ENCODE measurements at places on chromosomes 6 and 20.
A peak's percentile ranks its signal among the peaks of the same experiment; 100 is the strongest.

DNA sequence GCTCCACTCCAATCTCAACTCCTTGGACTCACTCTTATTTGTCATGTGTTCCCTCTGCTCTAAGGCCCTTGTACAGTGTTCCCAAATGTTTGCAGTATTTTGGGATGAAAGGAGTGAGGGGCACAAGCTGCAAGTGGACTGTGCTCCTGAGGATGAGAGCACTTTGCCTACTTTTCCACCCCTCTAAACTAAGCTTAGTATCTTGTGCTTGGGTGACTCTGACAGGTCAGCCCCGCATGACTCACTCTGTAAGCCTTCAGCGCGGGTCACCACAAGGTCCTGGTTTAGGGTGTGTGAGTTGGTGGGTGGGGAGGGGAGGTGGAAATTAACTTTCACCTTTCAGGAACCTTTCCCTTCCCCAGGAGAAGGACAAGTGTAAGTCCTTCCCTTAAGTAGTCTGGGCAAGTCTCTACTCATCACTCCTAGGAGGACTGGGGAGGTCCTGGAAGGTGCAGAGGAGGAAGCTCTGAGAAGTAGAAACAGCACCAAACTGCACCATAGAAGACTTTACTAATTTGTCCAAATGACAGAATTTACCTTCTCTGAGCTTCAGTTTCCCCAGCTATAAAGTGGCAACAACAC is 68.8 kb upstream of the EPB41L1 start:
- DNase-seq = no peak

DNA sequence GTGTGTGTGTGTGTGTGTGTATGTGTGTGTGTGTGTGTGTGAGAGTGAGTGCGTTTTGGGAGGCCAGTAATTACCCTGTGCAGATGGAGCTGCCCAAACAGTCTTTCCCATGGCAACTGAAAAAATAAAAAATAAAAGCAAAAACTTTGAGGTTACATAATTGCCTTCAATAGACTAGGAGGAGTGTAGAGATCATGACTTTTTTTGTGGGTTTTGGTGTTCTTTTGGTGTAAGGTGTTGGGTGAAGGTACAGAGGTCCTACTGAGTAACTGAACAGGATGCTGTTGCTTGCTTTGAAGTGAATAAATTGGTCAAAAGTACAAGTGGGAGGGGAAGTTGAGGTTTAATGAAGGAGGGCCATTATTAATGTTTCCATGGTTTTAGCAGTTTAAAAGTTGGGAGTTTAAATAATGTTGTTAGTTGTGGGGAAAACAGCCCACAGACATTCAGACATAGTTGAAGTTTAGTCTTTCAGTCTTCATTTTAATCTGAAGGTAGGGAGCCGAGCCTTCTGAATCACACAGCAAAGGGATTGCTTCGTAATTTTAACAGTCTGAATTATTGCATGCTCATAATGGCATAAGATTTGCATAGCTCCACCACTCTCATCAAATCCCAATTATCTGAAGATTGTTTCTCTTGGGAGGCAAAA is 251.4 kb downstream of the PRL start:
- no peak for DNase-seq

GRCh38 chr6:41413250-41413649 is 77.8 kb downstream of the NCR2 start:
- DNase-seq = no peak

DNA sequence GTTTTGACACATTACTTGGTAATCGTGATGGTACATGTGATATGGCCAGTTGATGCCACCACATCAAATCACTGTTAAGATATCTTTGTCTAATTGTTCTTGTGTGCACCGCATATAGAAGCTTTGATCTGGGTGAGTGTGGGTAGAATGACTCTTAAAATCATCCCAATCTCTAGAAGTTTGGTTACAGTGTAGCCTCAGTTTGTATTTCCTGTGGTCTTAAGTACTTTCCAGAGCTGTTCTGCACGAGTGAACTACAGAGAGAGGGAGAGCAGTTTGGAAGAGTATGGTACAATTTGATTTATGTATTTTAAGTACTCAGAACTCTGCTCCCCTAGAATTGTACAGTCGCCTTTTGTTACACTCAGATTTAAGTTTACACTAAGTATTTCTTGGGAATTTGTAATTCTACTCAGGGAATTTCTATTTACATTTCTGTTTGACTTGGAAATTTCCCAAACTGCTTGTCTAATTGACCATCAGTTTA is 37.5 kb downstream of the SNX9 start:
- DNase-seq = peak; percentile 71

- DNase-seq = peak; percentile 44
These were observed 117.5 kb upstream of the CEP85L start for GRCh38 chr6:118768904-118769325.

DNA sequence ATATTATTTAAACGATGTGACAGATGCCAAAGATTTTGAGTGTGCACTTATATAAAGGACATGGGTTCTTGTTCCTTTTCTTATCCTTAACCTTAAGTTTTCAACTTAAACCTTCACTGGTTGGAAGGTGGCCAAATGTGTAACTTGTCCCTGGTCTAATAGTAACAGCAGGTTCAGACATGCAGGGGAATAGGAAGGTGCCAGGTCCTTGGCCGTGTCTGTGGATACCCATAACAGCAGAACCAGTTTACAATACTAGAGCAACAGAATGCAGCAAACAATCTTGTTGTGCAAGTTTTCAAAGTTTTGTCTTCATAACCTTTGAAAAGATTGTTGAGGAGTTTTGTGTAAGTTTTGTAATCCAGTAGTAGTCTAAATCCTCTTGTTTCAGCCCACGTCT is 4.4 kb downstream of the MYB start:
- DNase-seq = no peak

DNA sequence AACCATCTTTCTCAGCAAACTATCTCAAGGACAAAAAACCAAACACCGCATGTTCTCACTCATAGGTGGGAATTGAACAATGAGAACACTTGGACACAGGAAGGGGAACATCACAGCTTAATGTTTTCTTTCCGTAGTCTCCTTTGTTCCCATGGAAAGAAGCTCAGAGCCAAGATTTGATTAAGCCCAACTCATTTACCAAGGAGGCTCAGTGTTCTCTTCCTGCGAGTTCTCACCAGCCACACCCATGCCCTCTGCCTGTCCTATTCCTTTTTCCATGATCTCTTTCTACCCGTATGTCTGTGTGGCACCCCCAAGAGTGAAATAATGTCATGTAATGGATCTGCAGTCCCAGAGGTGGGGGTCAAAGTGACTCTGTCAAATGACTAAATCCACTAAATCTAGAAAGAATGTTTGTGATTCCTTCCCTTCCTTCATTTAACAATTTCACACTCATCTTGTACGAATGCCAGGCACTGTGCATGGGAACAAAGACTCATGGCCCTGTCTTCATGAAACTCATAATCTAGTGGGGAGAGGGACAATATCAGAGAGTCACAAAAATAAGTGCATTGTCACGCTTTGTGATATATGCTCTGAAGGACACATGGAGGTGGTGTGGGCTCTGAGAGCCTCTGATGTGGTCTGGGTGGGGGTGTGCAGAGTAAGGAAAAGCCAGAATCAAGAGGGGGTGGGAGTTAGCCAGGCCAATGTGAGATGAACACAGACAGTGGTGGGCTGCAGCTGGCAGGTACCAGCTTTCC is 292.1 kb downstream of the CDC5L start:
- peak; percentile 10 for DNase-seq

- DNase-seq = no peak
These were observed 175.5 kb downstream of the EYA2 start for GRCh38 chr20:47070176-47070575.

DNA sequence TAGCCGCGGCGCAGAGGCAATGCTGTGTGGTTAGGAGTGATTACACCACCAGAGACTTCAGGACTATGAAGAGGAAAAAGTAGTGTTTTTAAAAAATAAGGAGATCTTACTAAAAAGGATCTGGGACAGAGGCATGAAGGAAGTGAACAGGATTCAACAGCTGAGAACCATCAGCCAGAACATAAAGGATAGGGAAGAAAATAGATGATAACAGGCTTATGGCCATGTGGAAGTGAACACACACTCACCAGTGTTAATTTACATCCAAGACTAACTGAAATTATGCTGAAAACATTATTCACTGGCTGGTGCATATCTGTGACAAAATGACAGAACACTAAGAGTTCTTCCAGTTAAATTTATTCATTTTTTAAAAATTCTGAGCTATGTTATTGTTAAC is 47.5 kb upstream of the BCLAF1 start:
- no peak for DNase-seq

DNA sequence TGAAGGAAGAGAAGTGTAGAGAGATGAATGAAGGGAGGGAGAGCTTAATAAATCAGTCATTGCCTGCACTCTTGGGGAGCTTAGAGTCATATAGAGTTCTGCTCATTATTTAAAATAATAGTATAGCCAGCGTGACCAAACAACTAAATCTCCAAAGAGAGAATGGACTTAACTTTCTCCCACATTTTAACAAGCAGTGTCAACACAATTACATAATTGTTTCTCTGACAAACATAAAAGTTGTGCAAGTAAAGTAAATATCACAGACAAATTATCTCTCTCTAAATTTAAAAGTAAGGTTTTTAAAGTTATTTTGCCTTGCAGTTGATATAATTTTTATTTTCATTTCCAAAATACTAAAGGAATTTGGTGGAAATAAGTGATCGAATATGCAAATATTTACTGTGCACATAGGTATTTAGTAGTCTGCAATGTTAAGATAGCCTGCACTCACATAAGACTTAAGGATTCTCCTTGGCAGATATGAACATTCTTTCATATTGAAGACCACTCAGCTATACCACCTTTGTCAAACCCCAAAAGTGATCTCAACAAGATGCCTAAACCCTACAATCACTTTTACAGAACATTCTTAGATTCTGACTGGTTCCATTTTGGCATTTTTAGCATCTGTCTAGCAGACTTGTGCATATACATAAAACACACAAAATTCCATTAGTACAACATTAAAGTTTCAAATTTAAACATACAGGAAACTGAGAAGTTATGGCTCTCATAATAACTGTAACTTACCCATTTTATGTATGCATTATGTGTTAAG is 67.7 kb downstream of the KIF6 start:
- no peak for DNase-seq

DNA sequence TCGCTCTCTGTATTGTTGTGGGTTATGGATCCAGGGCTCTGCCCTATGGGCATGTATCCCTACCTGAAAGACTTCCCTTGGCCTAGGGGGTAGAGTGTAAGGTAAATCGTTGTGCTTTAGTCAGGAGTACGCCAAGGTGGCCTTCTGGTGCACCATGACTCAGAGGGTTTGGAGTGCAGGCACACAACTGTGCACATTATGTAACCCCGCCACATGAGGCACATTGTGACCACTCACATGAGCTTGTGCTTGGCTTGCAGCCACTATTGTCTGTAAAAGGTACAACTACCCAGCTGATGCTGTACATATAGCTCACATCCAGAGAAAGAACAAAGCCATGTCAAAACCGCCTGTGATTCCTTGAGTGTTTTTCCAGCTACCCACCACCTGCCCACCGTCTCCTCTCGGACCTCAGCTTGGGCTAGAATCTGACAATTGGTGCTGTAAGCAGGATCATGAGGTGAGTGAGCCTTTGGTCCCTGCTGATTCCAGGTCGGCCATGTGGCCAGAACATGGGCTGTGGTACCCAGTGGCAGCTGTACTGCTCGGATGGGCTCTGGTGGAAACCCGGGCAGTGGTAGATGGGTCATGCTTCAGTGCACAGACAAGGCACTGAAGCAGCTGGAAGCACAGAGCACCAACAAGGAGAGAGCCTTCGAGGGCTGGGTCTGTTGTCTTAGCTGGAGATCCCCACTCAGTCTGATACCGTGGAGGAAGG is 33.8 kb downstream of the HDDC2 start:
- DNase-seq = no peak

DNA sequence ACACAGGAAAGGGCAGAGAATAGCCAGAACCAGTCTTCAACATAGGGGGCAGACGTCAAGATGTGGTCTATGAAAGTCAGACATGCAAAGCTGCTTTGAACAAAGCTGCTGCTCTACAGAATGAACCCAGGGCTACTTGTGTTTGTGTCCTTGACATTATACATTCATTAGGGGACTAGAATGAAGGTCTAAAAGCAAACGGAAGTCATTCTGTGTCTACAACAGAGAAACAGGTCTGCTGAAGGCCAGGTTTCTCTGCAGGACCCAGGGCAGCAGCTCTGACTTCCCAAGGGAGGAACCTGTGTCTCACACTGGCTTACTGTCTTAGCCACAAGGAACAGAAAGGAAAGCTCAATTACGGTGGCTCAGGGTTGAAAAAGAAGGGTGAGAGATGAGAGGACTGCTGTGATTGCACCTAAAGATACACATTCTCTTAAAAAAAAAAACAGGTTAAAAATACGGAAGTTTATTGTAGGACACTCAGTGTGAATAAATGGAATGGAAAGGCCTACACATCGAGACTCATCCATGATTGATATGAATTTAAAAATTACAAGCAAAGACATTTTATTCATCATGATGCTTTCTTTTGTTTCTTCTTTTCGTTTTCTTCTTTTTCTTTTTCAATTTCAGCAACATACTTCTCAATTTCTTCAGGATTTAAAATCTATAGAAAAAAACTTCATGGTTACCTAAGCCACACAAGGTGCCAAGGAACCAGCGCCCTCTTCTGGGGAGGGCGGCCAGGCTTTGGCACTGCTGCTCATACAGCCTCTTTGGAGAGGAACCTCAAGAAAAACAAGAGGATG is 6.7 kb downstream of the PSMA7 start:
- peak; percentile 79 for DNase-seq

DNA sequence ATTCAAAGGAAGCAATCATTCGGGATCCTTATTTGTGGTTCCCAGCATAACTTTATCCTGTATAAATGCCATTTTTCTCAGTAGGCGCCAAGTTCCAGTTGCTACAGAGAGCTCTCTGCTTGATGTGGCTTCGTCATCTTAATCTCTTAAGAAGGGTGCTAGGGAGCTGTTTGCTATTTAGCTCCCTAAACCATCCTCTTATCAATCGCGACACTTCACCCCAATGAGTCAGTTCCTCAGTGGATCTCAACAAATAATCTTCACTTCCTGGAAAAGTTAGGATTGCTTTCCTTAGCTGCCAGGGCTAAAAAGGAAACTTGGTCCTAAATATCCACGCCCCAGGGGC is 1.3 kb upstream of the NKAIN2 start:
- DNase-seq = no peak

DNA sequence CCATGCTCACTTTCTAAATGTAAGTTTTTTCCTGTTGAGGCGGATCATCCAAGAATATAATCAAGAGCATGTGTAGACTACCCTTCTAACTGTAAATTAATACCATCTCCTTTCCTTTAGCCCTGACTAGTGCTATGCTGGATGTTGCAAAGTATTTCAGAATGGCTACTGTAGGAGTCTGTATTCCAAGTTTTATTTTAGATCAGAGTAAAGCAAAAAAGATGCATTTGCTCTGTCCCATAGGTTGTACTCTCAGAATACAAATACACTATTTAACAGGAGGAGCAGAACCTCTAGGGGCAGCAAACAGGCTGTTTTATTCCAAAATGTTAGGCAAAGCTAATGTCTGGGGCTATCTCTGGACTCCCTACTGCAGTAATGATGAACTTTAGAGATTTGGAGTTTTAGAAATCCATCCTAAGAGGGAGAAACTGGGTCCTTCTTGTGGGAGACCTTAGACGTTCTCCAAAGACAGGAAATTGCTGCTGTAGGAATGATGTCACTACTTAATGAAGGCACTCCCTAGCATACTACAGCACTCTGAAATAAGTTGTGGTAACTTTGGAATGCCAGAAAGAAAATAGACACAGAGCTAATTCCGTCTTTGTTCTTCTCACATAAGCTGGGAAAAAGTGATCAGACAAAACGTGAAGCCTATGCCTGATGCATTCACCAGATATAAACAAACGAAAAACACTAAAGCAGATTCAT is 392.4 kb upstream of the HS3ST5 start:
- DNase-seq = no peak
